ENCODE measurements at places on chromosomes 6 and 20.

GRCh38 chr6:166415833-166416347, 33.1 kb upstream of the MPC1 start:
- DNase-seq = no peak

DNA sequence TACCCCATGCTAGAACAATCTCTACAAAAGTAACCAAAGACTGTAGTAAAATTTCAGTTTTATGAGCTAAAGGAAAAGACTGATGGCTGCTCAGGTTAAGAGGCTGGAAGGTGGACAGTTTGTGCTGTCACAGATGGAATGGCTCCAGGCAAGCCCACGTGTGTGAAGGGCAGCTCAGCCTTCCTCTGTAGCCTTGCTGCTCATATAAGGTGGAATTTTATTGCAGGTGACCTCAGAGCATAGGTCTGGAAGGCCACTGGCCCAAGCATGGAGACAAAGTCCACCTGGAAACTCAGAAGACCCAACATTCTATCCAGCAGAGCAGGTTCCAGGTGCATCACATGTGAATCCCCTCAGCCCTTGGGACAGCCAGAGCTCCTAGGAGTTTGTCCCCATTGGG, 53.6 kb downstream of the KAT14 start:
- DNase-seq = no peak

DNA sequence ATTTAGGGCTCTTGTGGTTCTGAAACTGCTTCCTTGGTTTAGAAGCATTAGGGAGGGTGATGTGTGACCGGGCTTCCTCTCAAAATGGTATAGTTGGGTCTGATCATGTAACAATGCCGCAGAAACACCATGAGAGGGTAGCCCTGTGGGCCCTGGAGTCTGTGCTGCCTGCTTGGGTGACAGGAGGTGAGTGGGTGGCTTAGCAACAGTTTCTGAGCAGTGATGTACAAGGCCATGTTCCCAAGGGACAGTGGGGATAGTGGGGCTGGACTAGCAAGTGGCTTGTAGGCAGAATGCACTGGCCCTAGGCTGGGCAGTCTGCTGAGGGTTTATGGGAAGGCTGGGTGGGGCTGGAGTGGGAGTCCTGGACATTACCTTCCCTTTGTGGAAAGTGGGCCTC, 106.9 kb upstream of the MYL9 start:
- peak; percentile 42 for DNase-seq

- no peak for DNase-seq
Measured at GRCh38 chr6:127514773-127515227, 4.3 kb downstream of the MTCL3 start.

GRCh38 chr6:130324657-130325056, 41.2 kb upstream of the TMEM200A start:
- no peak for DNase-seq

- DNase-seq = no peak
Measured at GRCh38 chr6:27836141-27836782, 75.9 kb downstream of the OR2B2 start.

- DNase-seq = no peak
Measured at GRCh38 chr20:64084685-64085152, 521 bp upstream of the LKAAEAR1 start.

DNA sequence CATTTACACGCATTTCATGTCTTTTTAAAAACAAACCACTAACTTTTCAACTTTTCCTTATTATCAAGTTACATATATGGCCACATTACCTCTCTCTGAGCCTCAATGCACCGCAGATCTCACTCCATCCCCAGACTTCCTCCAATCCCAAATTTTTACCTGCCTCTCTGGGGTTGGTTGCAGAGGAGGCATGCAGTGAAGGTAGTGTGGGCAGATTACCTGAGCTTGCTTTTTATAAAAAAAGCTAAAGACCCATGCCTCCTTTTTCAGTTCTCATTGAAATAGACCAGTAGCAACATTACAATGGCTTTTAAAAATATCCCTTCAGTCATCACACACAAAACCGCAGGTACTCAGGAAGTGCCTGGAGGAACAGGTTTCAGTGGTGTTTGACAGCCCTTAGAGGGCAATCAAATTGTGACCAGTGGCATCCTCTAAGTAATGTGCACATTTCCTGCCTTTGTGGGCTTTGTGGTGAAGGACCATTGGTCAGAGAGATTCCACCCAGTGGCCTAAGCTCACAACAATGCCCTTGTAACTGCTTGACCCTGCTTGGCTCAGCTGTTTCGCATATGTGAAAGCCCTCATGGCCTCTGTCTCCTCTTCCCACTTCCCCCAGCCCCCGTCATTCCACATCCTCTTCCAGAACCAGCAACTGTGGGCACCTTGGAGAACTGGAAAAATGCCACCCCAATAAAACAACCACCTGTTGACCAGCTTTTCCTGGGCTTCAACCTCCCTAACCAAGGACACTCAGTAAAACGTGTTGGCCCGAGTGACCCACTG, 30.2 kb upstream of the IL17A start:
- DNase-seq = no peak

DNA sequence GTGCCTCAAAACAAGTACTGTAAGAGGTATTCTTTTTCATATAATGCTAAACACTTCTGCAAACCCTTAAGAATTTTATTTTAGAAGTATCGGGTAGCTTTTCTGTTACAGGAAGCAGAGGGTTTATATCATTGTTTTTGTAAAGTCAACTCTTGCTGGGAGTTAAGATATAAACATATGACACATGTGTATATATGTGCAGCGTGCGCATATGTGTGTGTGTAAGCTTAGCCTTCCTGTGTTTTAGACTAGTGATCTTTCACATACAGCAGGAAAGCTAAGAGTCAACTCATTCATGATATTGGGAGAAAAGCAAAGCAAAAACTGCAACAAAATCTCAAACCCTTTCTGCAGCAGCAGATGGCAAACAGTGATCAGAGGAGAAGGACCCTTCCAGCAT, 102.4 kb downstream of the ARID1B start:
- DNase-seq = no peak

DNA sequence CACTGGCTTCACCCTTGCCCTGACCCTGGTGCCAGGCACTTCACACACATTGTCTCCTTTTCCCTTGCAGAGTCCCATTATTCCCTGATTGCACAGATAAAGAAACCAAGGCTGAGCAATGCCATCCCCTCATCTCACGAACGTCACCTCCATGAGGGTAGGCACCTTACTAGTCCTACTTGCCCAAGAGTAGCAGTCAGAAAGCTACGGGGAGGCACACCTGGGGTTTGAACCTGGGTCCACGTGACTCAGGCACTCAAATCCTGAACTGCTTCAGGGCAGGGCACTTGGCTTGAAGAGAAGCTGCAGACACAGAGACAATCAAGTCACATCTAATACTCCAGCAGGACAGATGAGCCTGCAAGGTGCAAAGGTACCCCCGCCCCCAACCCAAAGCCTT, 1.9 kb downstream of the BCAS1 start:
- DNase-seq = no peak

GRCh38 chr6:32152769-32153563, 975 bp upstream of the PPT2 start:
- no peak for DNase-seq

DNA sequence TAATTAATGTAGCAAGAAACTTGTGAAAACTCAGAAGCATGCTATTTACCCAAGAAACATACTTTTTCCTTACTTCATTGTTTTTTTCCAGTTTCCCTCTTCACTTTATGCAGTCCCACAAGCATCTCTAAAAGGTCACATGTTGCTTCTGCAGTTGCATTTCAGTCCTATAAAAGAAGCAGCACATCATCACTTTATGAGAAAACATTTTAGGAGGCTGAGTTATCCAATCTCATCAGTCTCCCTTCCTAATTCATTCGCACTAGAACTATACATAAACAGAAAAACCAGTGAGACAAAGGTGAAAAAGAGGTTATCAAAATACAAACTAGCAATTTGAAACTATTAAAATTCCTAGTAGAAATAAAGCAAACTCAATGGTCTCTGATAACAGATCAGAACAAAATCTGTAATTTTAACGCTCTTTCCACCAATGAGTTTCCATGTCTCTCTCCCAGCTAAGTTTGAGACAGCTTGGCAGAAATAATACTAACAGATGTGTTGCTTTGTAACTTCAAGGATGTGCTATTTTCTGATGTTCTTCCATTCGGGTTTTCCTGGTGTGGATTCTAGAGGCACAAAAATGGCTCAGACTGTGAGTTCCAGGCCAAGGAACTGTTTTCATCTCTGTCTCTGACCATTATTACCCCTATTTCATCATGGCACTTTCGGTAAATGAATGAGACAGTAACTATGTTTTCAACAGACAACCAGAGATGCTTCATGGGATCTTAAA, 48.4 kb downstream of the ZHX3 start:
- DNase-seq = no peak

- peak; percentile 23 for DNase-seq
Measured at GRCh38 chr6:130282234-130282995, 59.7 kb upstream of the SAMD3 start.

- no peak for DNase-seq
Measured at GRCh38 chr20:47572105-47572729, 70.5 kb downstream of the NCOA3 start.

DNA sequence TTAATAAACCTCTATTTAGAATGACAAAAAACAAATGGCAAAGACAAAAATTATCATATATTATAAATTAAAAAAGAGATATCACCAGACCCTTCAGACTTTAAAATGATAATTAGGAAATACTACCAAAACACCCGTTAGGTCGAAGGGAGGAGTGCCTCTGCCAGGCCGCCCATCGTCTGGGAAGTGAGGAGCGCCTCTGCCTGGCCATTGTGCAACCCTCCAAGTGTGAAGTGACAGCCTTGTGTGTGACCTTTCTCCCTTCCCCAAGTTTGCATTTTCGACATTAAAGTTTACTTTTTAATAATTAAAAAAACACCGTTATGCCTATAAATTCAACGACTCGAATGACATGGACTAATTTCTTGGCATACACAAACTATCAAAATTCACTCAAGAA, 64.5 kb upstream of the TASP1 start:
- no peak for DNase-seq

GRCh38 chr20:24436160-24436559, 33.3 kb upstream of the SYNDIG1 start:
- DNase-seq = no peak

- DNase-seq = no peak
Measured at GRCh38 chr20:4677846-4678245, 43.9 kb upstream of the PRND start.

GRCh38 chr6:151172751-151173150, 67.0 kb upstream of the AKAP12 start:
- no peak for DNase-seq

GRCh38 chr6:30685157-30686008, 1.1 kb downstream of the PPP1R18 start:
- no peak for DNase-seq

DNA sequence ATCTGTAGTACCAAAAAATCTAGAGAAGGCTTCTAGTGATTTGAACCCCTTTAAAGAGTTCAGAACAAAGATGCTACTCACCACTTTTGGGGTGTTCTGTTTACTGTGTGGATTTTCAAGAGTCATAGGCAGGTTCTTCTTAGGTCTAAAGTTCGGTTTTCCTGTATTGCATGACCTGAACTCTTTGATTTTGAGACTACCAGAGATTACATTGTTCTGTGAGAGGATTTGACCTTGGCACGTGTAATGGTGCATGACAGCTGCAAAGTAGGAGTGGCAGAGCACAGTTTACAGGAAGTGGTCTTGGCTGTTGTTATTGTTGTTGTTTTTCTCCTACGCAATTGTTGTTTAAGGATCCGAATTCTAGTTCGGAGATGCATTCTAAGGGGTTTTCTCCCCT, 592.7 kb downstream of the EPHA7 start:
- DNase-seq = no peak

DNA sequence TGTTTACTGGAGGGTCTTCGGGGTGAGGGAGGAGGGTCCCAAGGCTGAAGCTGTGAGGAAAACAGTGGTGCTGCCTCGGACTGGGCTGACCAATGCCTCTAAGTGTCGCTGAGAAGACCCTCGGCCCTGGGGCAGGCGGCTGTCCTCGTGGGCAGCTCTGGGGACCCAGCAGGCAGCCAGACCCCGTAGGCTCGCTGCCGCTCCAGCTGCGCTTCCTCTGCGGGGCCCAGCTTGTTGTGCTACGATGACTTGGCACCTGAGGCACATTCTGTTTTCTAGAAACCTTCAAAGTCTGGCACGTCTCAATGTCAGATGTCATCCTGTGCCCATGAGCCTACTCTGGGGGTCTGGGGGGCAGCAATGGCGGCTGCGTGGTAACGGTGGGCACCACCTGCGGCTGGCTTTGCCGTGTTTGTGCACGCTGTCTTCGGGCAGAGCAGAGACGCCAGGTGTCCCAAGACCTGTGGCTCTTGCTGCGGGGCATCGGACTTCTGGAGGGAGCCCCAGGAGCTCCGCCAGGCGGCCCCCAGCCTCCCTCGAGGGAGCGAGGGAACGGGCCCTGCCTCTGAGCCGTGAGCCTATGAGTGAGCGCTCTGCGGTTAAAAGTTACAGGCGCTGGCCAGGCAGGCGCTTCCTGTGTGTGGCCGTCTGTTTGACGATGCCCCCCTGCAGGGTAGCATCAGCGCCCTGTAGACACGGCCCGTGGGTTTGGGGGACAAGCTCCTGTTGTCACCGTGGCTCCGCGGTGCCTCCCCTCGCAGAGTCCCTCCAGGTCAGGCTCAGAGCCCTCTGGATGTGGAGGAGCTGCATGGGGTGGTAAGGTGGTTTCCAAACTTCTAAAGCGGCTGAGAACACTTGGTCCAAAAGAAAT, 6.8 kb downstream of the SLC17A9 start:
- DNase-seq = no peak

- no peak for DNase-seq
Measured at GRCh38 chr20:52127309-52127708, 64.3 kb downstream of the ZFP64 start.

GRCh38 chr6:30590509-30590908, 19.3 kb downstream of the ABCF1 start:
- DNase-seq = no peak

GRCh38 chr20:39123185-39123557, 161.0 kb downstream of the DHX35 start:
- no peak for DNase-seq

DNA sequence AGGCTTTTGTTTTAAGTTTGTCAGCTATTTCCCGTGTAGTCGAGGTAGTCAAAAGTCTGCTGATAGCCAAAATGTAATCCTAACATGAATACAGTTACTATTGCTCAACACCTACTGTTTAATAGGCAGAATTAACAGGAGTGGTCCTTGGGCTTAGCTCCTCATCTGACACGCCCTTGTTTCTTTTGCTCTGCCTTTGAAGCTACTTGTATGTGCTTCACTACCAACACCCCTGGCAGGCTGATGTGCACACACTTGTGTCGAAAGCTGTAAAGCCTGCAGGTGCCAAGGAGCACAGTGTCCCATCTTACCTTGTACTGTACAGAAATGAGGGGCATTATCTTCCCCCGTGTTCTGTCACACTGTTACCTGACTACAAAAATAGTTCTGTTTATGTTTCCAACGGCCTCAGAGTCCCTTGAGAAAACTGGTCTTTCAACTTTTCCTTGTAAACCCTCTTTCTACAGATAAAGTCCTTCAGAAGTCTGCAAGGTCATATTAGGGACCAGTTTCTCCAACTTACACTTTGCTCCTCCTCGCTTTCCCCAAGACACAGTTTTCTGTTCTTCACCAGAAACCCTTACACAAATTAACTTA, 9.3 kb downstream of the SDHAF4 start:
- DNase-seq = no peak
